ENCODE measurements at places on chromosomes 11 and 22.

DNA sequence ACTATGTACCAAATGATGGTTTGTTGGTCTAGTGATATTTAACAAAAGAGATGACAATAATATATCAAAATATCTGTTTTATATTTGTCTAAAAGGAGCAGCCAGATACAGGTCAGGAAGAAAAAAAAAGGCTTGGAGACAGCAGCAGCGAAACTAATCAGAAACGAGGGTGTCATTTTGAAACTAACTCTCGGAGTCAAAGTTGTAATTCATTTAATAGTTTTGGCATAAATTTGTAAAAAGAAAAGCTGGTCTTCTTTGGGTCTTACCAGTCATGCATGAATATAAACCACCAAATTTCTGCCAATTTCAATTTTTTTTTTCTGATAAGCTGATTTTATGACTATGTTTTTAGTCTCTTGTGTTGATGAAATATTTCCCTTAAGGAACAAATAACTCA is 25.5 kb downstream of the NPAT start:
- DNase-seq = no peak

- peak; percentile 90 for DNase-seq
Observed at GRCh38 chr22:50530580-50530876, 716 bp upstream of the TYMP start.

GRCh38 chr11:27612932-27613880 is 87.0 kb downstream of the BDNF start:
- no peak for DNase-seq

- DNase-seq = peak; percentile 54
Observed at GRCh38 chr11:125337836-125338834, 157.9 kb downstream of the FEZ1 start.

DNA sequence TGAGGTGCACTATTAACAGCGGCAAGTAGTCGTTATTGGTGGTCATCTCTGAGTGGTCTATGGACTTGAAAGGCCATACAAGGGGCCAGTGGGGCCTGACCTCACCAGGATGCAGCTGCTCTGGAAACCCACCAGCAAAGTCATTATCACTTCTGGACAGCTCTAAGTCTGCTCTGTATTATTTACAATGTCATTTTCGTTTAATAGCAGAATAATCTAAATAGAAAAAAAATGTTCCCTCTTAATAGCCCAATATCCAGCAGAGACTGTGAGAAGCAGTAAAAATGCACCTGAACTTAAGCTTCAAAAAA is 85.0 kb upstream of the EED start:
- DNase-seq = no peak

DNA sequence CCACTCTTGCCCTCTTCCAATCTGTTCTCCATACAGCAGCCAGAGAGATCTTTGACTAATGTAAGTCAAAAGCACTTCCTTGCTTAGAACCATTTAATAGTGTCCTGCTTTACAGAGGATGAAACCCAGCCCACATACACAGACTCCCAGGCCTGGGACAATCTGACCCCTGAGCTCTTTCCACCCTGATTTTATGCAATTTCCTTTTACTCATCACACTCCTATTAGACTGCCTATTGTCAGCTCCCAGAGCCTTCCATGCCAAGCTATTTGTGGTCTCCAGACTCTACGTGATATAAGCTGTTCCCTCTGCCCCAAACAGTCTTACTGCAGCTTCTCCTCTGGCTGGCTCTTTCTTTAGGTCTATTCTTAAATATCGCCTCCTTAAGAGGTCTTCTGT is 28.1 kb downstream of the ME3 start:
- no peak for DNase-seq

GRCh38 chr11:67605231-67606011 is 1.3 kb upstream of the NDUFV1 start:
- DNase-seq = no peak

DNA sequence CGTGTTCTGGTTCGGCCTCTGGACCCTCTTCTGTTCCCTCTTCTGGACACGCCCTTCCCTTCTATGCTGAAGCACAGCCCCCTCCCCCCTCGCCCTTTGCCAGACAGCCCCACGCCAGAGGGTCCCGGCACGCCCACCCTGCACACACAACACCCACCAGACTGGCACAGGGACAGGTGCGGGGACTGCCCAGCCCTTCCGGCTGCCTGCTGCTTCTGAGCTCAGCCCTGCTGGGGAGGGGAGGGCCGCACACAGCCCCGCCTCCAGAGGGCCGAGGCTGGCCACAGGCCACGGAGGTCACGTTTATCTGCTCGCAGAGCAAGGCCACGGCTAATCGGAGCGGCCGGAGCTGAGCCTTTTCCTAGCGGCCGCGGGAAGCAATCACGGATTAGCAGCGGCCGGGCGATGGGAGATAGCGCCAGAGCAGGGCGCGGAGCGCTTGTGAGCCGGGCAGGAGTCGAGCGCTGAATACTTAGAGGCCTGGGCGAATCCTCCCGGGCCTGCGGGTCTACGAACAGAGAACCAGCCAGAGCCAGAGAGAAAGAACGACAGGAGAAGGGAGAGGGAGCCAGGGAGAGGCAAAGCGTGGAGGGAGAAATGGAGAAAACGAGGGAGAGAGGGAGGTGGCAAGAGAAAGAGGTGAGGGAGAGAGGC is 21.5 kb downstream of the OTUB1 start:
- DNase-seq = no peak

DNA sequence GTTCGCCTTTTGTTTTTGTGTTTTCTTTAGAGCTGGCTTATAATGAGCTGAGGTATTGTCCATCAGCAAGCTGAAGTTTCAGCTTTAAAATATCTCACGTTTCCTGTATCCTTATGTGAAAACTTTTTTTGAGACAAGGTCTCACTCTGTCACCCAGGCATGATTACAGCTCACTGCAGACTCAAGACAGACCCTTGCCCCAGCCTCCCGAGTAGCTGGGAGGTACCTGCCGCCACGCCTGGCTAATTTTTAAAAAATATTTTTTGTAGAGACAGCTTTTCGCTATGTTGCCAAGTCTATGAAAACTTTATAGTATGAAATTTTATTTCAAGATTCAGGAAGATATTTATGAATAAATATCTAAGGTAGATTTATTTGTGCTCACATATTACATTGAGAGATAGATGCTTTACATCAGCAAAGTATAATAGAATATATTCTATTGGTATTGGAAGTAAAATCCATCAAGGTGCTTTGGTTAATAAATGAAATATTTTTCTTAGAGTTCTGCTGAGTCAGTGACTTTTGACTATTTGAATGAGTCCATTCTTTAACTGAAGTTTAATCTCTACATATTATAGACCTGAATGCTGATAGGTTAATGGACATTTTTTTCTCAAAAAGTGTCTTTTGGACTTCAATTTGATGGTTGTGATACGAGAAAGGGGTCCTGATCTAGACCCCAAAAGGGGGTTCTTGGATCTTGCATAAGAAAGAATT is 10.2 kb downstream of the KREMEN1 start:
- no peak for DNase-seq

DNA sequence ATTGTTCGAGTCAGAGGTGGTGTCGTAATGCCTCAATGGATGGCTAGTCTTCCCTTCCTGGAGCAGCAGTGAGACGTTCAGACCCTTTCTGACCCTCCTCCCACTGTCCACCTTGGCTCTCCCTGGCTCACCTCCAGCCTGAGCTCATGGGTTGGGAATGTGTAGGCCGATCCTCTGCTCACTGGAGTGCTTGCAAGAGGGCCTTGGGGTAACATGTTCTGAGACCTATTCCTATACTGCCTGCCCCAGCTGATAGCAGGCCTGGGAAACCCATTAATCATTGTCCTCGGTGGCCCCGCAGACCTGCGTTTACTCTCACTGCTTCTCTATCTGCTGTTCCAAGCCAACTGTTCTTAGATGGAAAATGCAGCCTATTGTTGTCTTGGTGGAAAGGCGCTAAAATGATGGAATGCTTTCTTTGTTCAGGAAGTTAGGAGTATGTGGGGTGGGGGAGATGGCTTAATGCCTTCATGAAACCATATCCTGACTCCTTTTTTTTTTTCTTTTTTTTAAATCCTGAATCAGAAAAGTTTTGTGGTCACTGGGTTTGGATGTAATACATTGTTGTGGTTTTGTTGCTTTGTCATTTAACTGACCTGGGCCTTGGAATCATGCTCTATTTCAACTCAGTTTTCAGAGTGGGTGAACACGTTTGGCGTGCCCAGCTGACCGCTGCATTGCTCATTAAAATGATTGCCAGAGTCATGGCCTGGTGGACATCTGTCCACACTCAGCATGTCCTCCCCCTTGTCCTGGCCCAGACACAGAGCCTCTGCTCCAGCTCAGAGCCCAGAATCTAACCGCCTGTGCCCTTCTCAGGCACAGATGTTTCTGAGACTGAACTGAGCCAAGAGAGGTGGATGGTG is 72.5 kb downstream of the MICAL2 start:
- DNase-seq = peak; percentile 74

GRCh38 chr11:126968915-126969314 is 31.7 kb downstream of the KIRREL3 start:
- no peak for DNase-seq

DNA sequence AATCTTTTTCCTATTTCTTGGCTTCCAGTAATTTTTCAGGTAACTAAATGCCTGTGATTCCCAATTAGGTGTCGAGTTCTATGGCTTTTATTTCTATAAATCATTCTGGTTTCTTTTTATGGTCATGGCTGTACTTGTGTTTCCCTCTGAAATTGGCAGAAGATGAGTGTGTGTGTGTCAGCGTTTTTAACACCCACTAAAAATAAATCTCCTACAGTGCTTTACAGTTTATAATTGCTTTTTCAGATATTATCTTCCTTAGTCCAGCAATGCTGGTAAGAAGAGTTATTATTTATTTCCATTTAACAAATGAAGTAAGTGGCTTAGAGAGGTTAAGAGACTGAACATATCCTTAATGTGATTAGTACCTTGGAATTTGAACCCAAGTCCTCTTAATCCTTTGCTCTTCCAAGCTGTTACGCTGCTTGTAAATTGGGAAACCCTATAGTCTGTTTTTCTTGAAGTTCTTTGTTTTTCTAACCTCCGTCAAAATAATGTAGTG is 125.2 kb downstream of the TEAD1 start:
- no peak for DNase-seq

DNA sequence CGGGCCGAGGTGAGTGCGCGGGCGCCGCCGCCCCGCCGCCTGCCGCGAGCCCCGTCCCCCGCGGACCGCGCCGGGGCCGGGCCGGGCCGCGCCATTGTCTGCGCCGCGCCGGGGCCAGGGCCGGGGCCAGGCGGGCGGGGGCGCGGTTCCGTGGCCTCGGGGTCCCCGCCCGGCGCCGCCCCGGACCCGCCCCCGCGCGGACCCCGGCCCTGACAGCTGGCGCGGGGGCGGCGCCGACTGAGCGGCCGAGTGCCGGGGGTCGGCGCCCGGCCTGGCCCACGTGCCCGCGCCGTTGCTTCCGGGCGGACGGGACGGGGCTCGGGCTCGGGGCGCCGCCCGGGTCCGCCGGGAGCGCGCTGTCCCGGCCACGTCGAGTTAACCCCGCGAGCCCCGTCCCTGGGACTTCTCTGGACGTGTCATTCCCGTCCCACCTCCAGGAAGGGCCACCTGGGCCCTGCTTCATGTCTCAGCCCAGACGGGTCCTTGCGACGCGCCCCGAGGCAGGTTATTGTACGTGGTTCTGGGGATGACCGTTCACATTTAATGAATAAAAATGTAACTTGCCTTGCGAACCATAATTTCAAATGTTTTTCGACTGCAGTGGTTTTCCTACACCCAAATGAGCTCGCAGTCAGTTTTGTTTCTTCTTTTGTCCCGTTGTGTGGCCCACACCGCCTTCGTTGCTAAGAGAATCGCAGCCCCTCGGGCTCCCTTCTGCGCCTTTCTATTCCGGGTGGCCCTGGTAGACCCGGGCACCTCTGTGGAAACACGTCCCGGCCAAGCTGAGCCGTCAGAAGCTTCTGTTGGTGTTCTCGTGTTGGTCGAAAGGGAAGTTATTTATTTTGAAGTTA is 562 bp downstream of the ZBED4 start:
- DNase-seq = no peak

- DNase-seq = no peak
Observed at GRCh38 chr22:27588268-27588667, 213.3 kb downstream of the MN1 start.

GRCh38 chr11:67278135-67278938 is 10.8 kb upstream of the ANKRD13D start:
- no peak for DNase-seq

All from coronary artery (tissue), 2 donors.